ENCODE measurements at places on chromosomes 4 and X. TPM values are rescaled to one million over a fixed set of nuclear protein-coding genes. Genes with fewer than 3 reads are reported as not detected.
A peak's percentile ranks its signal among the peaks of the same experiment; 100 is the strongest.

GRCh38 chr4:105895583-105896460, 551 bp downstream of the NPNT start:
- DNase-seq = peak; percentile 66

- DNase-seq = no peak
Observed at GRCh38 chr4:40214661-40215418, 18.0 kb downstream of the RHOH start.

DNA sequence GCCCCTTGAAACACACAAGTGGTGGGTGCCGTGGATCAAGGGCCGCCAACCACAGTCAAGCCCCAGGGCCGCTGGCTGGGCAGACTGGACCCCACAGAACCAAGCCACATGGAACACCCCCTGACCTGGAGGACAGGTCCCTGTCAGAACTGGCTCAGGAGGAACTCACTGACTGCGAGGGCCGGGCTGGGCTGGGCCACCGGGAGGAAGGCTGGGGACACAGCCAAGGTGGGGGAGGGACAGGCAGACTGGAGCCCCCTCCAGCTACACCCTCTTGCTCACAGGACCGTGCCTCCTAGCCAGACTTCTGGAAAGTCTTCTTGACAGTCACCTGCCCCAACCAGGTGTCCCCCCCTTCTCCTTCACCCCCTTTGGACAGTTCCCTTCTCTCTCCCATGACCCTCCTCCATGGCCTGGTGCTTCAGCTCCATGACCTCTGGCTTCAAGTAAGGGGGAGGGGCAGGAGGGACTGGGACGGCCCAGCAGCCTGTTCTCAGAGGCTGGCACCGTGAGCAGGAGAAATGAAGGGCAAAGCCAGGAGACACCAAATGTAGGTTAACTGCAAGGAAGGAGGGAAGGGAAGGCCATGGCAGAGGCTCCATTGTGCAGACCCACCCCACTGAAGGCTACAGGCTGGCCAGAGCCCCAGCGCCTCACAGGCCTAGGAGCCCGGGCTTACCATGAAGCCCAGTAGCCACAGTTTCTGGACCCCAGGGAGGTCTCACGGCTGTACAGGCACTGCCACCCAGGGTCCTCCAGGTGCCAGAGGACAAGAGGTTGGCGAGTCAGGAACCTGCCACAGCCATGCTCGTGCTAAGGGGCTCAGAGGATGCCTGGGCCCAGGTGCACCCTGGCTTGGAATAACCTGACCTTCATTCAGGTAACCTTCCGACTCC, 22.6 kb upstream of the DUSP9 start:
- DNase-seq = no peak

- no peak for DNase-seq
Observed at GRCh38 chrX:74138943-74139342, 165.0 kb upstream of the ZCCHC13 start.

- DNase-seq = no peak
Observed at GRCh38 chrX:12421918-12422317, 283.6 kb downstream of the FRMPD4 start.

GRCh38 chr4:151692443-151692782, 68.4 kb downstream of the GATB start:
- DNase-seq = no peak

DNA sequence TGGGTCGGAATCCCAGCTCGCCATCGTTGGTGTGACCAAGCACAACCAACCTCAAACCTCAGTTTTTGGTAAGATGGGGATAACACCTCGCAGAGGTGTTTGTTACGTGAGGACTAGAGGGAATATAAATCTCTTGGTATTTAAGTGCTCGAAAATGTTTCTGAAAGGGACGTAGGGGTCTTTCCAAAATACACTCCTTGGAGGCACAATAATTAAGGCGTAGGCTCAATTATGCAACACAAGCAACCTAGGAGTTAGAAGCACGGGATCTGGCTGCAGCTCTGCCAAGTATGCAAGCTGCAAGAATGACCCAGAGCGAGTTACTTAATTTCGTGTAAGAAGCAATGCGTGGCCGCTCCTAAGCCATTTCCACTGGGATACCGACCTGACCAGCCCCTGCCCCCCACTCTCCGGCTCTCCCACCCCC, 552 bp downstream of the ADH5 start:
- DNase-seq = peak; percentile 82

DNA sequence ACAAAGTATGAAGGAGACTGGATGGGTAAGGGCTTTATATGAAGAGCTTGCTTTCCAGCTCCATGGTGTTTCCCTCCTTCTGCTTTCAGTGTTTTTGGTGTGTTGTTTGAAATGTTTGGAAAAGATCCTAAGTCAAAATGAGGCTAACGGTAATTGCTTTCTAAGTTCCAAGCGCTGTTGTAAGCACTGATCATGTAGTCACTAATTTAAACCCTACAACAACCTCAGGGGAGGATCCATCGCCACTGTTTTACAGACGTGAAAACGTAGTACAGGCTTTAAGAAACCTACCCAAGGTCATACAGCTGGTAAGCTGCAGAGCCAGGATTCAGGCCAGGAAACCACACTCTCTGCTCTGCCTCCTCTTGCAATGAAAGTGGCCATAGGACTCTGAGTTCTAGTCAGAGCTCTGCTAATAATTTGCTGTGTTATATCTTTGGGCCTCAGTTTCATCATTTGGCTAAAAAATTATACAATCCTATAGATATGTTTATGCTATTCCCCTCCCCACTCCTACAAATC, 102.9 kb upstream of the PGRMC2 start:
- DNase-seq = no peak

DNA sequence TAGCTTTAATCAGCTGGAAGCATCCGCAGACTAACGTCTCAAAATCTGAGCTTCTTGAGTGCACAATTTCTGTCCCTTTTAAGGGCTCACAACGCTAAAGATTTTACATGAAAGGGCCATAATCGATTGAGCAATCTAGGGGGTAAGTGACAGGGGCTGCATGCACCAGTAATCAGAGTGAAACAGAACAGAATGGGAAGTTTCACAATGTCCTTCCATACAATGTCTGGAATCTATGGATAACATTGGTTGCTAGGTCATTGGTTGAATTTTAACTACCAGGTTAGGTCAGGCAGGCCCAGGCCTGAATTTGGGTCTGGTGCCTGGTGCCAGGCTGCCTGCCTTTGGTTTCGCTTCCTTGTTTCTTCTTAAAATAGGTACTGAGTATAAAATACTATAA, 42.0 kb upstream of the MTMR8 start:
- DNase-seq = no peak

DNA sequence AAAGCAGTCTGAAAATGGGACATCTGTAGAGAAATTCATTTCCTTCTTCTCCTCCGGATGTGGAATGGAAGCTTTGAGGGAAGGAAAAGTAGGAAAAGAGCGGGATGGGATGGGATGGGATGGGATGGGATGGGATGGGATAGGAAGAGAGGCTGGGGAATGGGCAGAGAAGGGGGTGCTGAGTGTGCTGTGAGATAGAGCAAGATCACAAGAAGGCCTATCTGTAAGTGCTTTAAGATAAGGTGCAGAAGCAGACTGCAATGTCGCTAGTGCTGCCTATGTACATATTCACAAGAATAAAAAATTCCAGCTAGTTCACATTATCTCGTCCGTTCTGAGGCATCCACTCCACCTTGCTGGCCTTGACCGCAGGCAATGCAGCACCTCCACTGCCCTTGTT, 86.2 kb downstream of the IRF2 start:
- DNase-seq = no peak

DNA sequence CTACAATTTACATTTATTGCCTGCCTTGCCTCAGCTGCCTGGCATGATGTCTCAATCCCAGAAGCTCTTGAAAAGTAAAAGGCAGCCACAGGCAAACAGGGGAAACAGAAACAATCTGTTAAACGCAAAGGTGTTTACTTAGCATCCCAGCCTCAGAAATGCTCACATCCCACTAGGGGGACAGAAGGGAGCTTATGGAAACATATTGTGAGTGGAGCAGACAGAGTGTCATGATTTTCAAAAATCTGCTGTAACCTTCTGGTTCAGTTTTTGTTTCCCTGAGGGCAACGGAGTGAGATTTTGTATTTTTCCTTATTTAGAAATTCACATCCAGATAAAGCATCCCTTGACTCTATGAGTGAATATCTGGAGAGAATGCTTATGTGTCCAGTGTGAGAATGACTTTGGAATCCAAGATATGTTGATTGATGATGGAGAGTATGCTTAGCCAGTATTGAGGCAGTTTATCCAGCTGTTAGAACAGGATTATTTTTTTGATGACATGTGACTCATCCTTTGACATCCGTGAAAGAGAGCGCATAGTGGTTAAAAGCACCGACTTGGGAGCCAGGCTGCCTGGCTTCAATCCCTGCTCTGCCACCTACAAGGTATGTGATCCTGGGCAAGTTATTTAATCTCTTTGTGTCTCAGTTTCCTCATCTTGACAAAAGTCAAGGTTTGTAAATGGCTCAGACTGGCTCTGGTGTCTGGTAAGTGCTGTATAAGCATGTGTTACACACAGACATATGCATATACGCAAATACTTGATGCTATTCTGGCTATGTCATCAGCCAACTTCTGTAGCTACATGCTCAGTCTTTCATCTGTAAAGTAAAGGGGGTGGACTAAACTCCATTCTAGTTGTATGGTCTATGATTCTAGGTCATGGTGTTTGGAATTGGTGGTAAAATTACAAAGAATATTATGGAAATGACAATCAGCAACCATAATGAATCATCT, 381.2 kb downstream of the RAPGEF2 start:
- no peak for DNase-seq

- no peak for DNase-seq
Observed at GRCh38 chrX:22147214-22147613, 115.1 kb downstream of the PHEX start.

- no peak for DNase-seq
Observed at GRCh38 chr4:142354794-142355420, 491.2 kb downstream of the INPP4B start.

DNA sequence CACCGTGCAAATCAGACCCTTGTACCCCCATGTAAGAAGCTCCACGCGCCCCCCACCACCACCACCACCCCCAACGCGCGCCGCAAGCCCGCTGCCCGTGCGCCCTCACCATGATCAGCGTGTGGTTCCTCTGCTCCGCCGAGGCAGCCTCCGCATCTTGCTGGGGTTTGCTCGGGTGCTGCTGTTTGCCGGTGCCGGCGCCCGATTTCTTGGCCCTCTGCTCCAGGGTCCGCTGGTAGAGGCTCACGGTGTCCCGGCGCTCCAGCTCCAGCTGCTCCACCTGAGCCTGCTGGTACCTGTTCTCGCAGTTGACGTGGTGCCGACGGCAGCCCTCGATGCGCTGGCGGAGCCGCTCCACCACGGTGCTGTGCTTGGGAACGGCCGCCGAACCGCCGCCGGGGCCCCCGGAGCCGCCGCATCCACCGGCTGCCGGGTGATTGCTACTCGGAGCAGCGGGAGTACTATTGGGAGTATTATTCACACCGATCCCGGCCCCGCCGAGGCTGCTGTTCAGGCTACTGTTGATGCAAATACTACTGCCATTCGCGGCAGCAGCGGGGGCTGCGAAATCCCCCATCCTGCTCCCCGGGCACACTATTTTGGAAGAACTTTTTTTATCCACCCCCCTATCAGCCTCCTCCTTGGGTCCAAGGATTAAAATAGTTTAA, 1.1 kb downstream of the MAML3 start:
- peak; percentile 73 for DNase-seq

DNA sequence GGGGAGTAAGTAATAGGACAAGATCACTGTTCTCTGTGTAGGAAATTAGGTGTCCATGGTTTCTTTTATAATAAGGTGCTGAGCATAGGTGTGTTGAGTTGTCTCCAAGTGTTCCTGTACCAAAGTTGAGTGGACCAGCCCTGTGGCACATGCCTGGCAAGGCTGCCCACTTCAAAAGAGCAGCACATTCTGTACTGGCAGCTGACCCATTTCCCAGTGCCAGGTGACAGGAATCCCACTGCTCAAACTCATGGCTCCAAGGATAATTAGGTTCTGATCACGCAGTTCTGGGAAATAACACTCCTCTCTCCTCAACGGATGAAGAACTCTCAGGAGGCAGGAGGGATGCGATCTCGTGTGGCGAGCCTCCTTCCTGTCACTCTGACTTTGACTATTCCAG, 12.8 kb upstream of the LGI2 start:
- DNase-seq = peak; percentile 89

MMGT1 gene
- 41.7 TPM for total RNA-seq

GPC4 gene
- 14.7 TPM for total RNA-seq

TMEM156 gene
- total RNA-seq = not detected
